ENCODE measurements at places on chromosomes 7 and 10.

DNA sequence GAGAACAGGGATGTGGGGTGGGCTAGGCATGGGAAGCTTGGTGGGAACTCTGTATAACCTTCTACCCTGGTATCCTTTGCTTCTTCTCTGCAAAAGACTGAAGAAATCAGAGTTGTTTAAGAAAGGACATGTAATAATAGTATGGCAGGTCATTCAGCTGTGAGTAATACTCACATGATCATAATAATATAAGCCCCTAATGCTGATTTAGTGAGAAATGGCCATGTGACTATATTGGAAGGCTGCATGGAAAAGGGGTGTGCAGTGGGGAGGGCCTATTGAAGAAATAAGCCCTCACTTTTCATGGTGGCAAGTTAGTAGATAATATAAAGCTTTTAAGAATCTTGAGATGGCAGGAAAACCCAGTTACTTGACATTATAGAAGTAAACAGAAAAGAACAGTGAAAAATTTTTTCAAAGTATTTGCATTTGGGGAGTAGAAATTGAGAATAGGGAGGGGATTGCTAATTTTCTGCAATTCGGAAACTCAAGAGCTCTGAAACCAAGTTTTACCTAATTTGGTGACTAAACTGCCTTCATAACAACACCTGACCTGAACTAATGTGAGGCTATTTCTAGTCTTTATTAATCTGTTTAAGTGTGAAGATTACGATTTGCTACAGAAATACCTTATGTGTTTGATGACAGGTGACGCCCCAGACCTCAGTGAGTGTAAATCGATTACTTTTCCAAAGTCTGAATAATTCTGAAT lies 44.4 kb downstream of the ATXN7L1 start:
- no peak for DNase-seq

- DNase-seq = peak; percentile 7
Measured at GRCh38 chr10:35089611-35090161, 455 bp downstream of the CUL2 start.

GRCh38 chr10:266974-267425 lies 131.7 kb downstream of the ZMYND11 start:
- no peak for DNase-seq

DNA sequence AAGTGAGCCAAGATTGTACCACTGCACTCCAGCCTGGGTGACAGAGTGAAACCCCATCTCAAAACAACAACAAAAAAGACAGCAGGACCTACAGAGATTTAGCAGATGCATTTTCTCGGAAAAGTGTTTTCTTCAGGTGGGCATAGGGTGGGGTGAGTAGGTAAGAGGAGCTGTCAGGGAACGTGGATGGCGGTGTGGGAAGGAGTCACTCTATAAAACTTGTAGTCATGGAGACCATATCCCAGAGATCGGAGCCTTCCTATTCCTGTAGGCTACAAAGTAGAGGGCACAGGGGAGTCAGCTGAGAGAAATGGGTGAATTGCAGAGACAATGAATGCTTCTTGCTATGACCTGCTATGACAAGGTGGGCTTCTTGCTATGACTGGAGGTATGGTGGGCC lies 283.0 kb upstream of the FOXK1 start:
- DNase-seq = no peak

- DNase-seq = no peak
Measured at GRCh38 chr10:90414926-90415325, 442.9 kb downstream of the HTR7 start.

DNA sequence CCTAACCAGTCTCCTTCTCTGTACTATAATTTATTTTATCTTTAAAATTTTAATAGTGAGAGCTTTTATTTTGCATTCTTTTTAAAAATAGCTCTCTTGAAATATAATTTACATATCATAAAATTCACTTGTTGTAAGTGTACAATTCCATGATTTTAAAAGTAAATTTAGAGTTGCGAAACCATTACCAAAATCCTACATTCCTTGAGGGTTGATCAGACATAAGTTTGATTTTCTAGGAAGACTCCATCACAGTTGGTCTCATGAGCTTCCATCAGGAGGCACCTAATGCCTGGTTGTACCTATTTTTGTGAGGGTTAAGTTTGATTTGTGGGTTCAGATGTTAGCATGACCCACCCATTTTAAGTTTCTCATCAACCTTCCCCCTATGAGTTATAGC lies 108.1 kb downstream of the BMPER start:
- no peak for DNase-seq

DNA sequence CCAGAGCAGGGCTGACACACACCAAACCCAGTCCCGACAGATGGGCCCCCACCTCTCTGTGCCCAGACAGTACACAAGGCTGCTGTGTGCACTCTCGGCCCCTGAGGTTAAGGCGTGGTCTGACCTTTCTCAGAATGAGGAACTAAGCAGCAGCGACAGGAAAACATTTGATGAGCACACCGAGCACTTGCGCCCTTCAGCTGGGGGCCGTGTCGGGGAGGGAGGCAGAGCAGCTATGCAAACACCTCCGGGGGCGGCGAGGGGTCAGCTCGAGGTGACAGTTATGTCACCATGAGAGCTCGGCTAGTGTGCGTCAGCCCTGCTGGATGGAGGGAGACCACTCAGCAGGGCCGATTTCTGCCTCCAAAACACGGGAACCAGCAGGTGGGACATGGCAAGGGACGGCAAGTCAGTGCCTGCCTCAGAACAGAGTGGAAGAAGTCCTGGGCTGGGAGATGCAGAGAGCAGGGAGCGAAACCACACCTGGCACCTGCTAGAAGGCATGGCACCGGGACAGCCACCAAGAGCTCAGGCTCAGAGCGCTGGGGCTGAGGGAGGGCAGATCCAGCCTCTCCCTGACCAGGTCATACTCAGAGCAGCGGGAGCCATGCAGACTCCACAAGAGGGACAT lies 57.4 kb downstream of the CHST15 start:
- DNase-seq = no peak

GRCh38 chr7:63093481-63093880 lies 905.2 kb upstream of the ZNF722 start:
- DNase-seq = no peak

- no peak for DNase-seq
Measured at GRCh38 chr10:26215935-26216584, 514 bp upstream of the GAD2 start.

All from activated CD4-positive, alpha-beta T cell treated with anti-CD3 and anti-CD28 coated beads, Interleukin-2, amount 50 U/mL, for 1 hour (primary cell).